ENCODE measurements at places on chromosomes 6 and 20.

DNA sequence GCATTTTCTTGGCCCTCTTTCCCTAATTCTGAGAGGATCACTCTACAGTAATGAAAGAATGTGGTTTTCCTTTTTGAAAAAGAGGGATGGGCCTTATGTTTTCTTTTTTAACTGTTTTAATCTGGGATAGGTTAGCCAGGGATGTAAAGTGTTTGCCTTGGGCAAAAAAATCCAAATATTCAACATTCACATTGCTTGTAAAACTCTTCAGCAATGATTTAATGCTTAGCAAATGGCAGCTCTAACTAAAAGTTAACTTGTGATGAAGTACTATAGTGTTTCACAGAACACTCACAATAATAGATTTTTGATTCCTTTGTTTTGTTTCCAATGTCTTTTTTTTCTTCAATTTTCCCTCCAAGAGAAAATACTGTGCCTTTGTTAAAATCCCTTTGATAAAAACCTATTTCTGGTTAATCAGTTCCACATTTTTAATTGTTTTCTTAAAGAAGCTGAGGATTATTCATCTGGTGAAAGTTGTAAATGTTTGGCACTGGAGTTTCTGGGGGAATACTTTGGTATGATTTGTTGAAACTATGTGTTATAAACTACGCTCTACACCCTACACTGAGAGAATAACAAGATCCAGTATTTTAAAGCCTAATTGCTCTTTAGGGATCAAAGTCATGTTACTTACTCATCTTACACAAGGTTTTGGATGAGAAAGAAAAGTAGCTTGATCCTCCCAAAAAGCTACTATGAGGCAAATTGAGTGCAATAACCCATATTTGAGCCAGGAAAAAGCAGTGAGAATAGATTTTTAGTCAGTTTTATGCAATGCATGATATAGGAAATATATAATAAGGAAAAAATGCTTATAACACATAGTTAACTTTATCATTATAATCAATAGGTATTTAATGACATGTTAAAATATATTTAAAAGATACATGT, 335.8 kb downstream of the EPHA7 start:
- no peak for DNase-seq

DNA sequence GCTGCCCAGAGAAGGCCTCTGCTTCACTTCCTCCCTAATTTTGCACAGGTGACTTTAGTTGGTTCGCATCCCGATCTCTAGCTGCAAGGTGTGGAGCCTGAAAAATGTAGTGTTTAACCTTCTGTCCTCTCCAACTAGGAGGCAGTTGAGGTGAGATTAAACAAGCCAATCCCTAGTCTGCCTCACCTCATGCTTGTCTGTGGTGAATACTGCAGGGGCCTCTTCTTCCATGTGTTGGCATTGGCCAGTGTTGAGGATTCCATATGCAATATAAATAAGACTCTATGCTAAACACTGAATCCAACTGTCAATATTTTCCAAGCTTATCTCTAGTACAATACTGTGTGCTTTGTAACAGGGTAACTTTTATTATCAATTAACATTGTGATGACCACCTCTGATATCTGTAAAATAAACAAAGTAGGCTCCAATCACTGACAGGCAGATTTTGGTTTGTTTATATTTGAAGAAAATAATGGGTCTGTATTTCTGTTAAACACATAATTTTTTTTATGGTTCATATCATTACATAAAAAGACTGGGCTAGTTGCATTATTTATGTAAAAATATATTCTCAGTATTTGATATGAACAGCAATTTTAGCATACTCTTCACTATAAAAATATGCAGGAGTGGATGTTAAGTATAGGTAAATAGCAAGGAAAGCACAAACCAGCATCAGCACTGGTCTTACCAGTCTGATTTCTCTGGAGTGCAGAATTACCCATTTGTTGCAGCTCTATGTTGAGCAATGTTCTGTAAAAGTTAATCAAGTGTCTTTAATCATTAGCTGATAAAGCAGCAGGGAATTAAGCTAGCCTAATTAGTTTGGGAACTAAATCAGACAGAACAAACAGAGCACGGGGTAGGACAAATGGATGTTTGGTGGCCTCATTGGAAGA, 74.0 kb downstream of the ANKRD6 start:
- DNase-seq = no peak

DNA sequence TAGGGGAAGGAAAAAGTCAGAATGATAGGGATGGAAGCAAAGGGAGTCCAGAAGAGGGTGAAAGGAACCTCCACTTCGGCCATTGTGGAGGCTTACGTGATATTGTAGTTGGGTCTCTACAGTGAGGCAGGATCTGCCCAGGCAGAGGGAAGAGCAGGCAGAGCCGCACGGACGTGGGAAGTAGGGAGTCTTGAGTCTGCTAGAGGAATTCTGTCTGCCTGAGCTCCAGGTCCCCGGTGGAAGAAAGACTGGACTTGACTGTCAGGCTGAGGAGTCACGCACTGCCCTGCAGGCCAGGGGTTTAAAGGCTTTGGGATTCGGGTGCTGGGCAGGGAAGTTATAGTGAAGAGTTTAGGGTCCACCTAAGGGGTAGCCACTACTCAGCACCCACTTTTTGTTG, 16.4 kb downstream of the TGM6 start:
- no peak for DNase-seq

GRCh38 chr20:44188752-44189151, 1.8 kb upstream of the JPH2 start:
- DNase-seq = no peak

DNA sequence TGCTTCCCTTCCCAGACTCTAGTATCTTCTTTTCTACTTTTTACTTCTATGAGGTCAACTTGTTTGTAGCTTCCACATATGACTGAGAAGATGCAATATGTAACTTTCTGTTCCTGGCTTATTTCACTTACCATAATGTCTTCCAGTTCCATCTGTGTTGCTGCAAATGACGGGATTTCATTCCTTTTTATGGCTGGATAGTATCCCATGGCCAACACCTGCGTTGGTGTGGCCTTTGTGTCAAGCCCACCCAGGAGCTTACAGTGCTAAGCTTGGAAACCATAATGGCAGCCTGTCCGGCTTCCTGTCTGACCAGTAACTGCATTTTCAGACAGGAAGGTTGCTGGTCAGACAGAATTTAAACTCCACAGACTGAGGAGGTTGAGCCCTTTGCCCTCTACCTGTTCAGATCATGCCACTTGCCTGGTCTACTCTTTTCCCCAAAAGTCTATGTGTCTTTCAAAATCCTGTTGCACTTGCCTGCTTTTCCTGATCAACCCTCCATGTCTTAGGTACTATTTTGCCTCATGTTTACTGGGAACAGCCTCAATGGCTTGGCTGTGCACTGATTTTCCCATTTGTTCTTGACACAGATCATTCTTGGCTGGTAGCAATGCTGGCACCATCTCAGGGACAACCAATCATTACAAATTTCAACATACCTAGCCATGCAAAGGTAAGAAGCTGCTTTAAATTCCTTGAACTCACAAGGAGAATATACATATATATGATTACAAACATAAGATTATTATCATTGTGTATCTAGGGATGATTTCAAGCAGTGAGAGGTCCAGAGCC, 114.3 kb upstream of the PLEKHG1 start:
- no peak for DNase-seq

DNA sequence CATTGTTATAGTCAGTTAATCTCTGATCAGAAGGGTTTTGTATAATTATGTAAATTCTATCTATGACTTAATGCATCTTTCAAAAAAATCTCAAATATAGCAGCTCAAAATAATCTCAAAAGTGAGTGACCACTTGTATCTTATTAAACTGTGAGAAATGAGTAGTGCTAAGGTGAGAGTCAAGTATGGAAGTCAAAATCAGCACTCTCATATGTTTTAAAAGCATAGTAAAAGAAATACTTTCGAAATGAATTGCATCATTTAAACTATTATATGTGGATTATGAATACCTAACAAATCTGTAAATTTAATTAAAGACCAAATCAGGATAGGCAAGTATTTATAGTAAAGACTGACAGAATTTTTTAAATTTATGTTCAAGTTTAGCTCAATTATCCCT, 645.6 kb downstream of the PHF3 start:
- DNase-seq = no peak

DNA sequence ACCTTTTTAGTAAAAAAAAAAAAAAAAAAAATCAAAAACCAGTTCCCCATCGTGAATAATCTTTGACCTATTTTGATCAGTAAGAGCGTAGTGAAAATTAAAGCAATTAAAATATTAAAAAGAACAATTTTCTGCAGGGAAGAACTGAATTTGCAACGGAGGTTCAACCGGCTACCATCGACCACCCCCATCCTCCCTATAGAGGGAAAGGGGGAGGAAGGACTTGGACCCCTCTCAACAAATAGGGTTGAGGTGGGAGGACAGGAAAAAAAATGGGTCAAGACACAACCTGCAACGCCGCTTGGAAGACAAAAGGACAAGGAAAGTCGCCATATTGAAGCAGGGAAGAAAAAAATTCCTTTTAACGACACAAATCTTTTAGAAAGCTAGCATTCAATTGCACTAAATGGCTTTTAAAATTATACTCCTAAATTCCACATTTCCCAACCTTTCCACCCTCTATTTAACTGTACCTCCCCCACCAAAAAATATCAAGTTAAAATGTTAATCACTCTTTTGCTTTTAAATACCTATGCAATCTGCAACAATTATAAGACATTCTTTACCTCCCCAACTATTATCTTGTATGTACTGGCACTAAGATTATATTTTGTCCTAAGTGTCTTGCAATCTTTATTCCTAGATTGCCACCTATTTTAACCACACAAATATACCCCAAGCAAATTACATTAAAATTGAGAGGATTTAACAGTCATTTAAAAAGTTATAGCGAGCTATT, 1.7 kb downstream of the PPP1R10 start:
- no peak for DNase-seq

Measured in HEK293T (cell line).